Stimulated activated CD4-positive, alpha-beta T cell treated with anti-CD3 and anti-CD28 coated beads, Interleukin-1b, Interleukin-23, amount 100 ng/mL, for 48 hours (primary cell): ENCODE measurements at places on chromosomes 5 and 9.
A peak's percentile ranks its signal among the peaks of the same experiment; 100 is the strongest.

DNA sequence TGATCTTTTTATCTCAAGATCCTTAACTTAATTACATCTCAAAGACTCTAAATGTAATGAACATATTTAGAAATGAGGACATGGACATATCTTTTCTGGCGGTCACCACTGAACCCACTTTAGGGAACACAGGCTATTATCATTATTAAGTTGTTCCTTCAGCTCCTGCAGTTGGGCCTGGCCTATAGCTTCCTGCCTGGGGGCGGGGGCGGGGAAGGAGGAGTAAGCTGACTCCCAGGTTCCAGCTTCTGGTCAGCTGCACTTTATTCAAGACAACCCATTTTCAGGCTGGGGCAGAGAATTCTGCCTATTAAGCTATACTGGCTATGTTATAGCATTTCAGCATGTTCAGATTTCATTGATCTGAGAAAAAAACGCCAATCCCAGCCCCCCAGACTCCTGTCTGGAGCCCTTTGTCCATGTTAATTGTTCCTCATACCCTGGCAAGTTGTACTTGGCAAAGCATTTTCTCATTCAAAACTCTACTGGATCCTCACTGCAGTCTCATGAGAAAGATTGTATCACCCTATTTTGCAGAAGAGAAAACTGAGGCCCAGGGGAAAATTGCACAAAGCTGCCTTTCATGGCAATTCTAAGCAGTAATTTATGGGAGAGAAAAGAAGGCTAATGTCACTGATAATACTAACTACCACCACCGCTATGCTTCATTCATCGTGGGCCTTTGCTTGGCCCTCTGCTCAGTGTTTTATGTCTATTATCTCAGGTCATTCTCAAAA lies 25.1 kb downstream of the COL15A1 start:
- no peak for DNase-seq

GRCh38 chr9:80158131-80158530 lies 586.4 kb downstream of the TLE4 start:
- no peak for DNase-seq

DNA sequence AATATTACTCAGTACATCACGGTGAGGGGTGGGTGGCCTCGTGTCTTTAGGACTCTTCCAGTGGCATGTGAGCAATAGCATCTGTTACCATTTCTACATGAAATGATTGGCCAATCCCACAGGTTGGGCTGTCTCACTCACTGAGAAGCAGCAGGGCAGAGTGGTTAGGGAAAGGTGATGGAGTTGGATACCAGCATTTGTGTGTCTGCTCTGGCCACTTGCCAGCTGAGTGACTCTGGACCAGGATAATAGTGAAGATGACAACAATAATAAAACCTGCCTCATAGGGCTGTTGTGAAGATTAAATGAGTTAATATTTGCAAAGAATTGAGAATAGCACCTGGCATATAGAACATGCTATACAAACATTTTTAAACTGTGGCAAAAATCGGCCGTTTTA lies 42.0 kb downstream of the IQGAP2 start:
- no peak for DNase-seq

- no peak for DNase-seq
Observed at GRCh38 chr9:95124582-95125367, 192.7 kb downstream of the FANCC start.

DNA sequence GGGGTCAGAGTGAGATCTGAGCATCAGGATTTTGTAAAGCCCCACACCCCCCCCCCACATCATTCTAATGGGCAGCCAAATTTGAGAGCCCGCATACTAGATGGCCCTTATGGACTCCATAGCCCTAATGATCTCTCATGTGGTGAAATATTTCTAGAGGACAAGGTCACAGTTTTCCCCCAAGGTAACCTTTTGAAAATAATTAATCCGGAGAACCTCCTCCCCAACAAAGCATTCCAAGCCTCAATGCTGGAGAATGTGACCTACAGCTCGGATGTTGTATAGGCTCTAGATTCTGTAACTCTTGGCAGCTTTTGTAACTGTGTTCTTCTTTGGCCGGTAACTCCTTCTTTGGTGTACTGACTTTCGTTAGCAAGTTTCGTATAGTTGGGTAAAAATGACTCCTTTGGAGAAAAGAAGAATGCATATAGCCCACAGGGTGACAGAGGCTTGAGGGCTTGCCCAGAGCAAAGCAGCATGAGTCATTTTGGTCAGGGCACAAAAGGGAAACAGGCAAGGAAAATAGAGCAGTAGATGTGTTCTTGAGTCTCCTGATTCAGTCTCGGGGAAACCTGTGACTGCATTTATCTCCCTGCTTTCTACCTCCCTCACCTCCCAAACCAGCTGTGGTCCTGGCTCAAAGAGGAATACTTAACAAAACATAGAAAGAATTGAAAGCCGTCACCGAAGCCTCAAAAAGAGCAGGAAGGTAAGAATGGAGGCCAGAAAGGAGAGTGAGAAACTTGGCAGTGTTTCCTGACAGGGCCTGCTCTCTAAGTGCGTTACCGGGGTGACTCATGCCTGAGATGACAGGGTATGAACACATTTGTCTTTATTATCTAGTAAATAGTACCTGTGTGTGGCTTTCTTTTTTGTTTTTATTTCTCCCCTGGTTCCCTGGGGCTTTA lies 6.6 kb upstream of the XPA start:
- peak; percentile 51 for DNase-seq

- no peak for DNase-seq
Observed at GRCh38 chr5:177366528-177367322, 9.0 kb downstream of the RGS14 start.

DNA sequence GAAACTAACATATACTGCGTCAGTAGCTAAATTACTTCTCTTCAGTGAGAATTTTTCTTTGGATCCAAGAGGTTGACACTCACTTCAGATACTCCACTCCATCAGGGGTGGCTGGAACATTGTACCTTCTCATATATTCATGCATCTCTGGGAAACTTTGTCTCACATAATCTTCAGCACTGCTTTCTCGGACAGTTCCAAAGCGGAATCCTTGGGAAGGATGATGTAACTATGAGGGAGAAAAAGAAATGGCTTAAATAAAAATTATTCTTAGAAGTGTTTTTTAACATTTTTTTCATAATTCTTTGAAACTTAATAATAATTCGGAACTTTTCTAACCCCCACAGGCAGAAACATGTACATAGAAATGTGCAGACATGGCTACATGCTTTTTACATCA lies 33.4 kb upstream of the PPP3R2 start:
- no peak for DNase-seq

DNA sequence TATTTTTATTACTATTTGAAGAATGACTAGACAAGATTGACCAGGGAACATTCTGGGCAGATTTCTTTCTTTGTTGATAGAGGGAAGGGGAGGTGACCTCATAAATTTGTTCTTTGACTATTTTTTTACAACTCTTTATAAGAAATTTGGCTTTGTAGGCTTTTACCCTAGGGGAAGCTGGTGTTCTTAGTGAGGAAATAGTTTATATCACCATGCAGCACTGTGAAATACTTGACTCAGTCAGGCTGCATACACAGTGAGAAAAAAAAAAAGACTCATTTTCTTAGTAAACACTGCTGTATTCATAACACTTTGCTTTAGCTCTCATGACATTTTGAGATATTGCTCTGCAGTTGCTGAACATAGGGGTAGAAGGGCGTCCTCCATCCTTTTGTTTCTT lies 336.6 kb upstream of the PIK3R1 start:
- no peak for DNase-seq

DNA sequence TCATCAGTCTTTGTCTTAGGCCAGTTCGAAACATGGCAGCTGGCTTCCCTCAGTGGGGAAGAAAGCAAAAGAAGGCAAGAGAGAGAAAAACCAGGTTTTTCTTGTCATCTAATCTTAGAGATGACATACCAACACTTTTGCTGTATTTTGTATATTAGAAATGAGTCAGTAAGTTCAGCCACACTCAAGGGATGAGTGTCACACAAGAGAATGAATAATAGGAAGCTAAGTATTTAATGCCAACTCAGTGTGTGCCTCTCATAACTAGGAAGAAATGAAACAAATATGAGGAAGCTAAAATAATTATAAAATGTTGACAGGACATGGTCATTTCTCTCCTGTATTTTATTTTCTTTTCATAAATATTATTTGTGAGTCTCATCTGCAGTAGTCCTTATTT lies 65.3 kb downstream of the CDH12 start:
- DNase-seq = no peak

GRCh38 chr5:3077684-3078083 lies 326.2 kb upstream of the IRX2 start:
- DNase-seq = no peak

DNA sequence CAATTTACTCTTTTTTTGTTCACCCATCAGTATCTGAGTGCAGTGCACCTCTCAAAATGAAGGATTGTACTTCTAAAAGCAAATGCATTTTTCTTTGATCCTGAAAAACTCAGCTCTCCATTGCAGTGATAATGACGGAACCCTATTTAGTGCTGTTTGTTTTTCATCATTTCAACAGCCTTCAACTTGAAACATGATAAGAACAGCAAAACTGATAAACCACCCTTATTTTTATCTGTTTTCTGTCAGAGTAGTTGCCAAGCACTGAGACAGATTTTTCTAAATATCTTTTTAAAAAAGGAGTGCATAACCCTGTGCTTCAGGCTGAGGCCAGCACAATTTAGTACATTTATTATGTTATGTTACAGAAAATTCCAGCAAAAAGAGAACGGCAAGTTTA lies 549.8 kb upstream of the DMAC1 start:
- DNase-seq = no peak

GRCh38 chr9:136757328-136757727 lies 715 bp downstream of the LCN8 start:
- DNase-seq = no peak

DNA sequence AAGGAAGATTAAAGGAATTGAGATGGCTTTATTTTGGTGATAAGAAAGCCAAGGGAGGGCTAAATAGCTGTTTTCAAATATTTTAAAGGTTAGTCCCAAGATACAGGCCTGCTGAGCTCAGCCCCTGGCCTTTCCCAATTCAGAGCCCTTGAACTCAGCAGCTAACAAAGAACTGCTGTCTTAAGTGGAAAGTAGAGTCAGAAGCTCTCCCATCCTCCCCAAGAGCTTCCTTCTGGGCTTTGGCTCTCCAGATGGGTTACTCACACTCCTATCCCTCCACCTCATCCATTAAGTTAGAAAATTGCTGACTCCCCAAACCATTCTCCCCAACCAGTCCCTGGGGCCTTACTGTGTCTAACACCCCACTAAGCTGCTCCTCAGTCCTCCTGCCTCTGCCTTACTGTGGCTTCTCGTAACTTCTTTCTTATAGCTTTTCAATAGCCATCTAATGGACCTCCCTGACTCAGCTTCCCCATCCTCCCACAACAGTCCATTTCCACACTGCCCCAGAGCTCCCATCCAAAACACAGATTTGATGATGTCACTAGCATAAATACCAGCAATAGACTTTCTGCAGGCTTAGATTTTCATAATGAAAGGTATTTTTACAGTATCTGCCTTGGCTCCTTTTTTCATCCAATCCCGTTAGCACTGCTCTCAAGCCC lies 239.1 kb downstream of the ENC1 start:
- no peak for DNase-seq

DNA sequence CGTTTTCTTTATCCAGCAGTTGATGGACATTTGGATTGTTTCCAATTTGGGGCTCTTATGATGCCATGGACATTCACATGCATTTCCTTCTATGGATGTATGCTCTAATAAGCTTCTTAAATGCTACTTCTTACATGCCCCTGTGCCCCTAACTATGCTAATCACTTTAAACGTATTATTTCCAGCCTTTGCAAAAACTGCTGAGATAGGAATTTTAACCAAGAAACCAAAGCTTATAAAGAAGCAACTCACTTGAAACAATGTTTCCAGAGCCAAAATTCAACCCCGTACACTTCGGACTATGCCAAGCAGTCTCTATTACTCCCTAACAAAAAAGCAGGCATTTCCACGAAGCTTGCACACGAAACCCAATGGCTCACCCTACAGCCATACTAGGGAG lies 545.6 kb upstream of the WWC1 start:
- no peak for DNase-seq

GRCh38 chr9:78685471-78685870 lies 388.5 kb downstream of the PSAT1 start:
- DNase-seq = no peak

DNA sequence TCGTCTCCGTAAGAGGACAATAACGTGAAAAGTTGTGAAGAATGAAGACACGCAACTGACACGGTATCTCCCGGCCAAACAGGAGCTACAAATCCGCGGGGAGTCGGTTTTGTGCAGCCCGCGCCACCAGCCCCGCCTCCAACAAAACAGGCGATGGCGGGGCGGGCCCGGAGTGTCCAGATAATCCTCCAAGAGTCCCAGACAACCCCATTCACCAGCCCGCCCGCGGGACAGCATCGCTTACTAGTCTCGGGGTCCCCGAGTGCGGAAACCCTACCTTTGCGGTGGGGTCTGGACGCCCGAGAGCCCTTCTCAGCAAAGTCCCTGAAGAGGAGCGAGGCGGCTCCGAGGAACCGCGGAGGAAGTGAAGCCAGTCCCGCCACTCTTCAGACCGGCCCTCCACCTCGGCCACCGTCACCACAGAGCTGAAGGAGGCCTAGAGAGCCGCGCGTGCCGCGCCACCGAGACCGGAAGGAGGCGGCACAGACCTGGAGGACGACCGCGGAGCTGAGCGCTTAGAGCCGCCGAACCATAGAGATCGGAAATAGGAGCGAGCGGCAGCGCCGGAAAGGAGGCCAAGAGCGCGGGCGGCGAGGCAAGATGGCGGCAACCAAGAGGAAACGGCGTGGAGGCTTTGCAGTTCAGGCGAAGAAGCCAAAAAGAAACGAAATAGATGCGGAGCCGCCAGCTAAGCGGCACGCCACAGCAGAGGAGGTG lies at the start of the genes BRIX1 and RAD1:
Gene BRIX1, plus strand, starts transcription at position 573 of the 717 bp plus-strand sequence. Its CDS starts 28 bp downstream, at position 601.
Gene RAD1, minus strand, starts transcription at position 366 of the 717 bp plus-strand sequence. CDS start 612 bp downstream, outside the sequence.
- peak; percentile 96 for DNase-seq

GRCh38 chr5:135451581-135452320 lies 400 bp downstream of the TIFAB start:
- DNase-seq = no peak

- no peak for DNase-seq
Observed at GRCh38 chr5:14258840-14259239, 115.7 kb downstream of the TRIO start.

- DNase-seq = no peak
Observed at GRCh38 chr5:25540628-25541027, 895.9 kb upstream of the CDH10 start.

- DNase-seq = no peak
Observed at GRCh38 chr5:88322785-88323184, 54.1 kb upstream of the TMEM161B start.
